NCI-H1417 (cell line): ENCODE measurements at places on chromosomes 4 and X.

- DNase-seq = no peak
Measured at GRCh38 chr4:43709443-43709842, 739.2 kb downstream of the KCTD8 start.

DNA sequence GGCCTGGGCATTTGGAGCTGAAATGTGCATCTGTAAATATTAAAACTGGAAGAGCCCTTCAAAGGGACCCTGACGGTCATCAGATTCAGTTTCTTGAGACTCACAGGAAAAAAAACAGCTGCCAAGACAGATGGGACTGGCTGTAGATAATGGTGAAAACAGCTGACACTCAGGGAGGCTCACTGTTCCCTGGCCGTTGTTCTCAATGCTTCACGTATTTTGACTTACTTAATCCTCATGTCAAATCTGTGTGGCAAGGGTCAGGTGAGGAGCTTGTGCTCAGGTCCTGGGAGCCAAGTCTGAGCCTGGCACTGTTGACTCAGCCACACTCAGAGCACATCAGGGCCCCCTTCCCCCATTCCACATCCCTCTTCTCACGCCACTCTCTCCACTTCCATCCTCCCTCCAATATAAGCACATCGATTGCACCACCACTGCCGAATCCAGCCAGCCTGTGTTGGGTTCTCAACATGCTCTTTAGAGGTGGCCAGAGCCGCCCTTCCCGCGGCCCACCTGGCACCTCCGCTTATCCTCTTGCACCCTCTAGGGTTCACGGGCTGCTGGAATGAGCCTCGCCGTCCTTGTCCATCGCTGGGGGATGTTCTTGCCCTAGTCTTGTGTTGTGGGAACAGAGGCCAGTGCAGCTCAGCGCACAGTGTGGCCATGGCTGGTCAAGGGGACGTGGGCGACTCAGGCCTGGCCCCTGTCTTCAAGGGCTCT, 40.1 kb downstream of the EVC start:
- DNase-seq = no peak

GRCh38 chrX:33156152-33156726, 55.1 kb downstream of the DMD start:
- no peak for DNase-seq

DNA sequence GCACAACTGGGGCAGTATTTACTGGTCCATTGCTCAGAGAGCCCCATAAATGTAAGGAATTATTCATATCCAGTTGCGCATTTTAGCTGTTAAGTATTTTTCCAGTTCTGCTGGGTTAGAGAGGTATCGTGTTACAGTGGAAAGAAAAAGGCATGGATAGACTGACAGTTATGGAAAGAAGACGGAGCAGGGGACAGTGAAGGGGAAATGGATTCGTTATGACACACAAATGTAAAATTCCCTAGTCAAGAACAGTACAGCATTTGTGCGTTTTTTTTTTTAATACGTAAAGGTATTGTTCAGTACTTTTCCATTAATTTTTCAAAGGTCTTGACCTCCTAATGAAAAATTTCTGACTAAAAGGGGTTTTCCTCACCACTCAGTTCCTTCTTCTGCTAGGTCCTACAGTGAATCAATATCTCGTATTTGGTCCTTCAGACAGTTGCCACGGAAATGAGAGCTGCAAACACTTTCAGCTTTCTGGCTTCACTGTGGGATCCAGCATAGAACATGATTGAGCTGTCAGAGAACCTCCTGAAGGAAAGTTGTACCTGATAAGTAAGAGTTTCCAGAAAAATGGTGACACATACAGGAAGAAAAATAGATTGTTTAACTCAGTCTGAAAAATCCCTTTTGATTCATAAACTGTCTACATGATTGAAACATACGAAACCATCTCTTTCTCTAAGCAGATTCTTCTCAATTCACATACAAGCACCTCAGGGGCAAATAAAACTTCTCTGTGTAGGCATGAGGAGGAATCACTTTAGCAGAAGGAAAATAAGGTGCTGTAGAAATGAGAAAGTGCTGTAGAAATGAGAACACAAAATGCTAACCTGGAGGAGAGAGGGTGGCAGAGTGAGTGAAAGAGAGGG, 21.8 kb upstream of the BBS12 start:
- DNase-seq = no peak

DNA sequence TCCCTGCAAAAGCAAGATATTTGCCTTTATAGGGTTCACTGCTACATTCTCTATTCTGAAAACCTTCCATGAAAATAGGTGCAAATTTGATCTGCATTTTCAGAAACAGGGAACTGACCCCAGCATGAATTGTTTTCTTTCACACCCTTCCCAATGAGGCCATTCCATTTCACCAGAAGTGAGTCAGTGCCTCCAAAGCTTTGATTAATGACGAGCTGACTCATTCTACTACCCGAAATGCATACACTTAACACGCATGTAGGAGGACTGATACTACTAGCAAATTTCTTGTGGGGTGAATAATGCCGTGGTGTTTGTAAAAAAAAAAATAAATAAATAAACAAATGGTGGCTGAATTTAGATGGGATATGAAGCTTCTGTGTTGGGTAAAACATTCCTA, 146.9 kb upstream of the FGF13 start:
- no peak for DNase-seq

DNA sequence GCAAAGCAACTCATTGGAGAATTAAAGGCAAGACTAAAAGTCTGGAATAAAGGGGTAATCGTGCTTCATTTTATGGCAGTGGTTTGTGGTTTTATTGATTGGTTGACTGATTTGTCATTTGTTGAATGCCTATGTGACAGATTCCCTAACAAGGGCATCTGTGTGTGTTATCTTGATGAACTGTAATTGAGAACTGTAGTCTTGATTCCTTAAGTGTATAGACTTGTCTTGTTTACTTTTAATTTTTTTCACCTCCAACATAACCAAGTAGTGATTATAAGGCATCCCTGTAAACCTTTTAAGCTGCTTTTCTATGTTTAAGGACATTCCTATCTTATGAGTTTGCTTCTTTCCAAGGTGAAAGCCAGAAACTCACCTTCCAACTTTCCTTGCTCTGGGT, 216.0 kb upstream of the TAPT1 start:
- no peak for DNase-seq
